Ammon's horn (tissue), 1 donor: ENCODE measurements at places on chromosomes 4 and X.

DNA sequence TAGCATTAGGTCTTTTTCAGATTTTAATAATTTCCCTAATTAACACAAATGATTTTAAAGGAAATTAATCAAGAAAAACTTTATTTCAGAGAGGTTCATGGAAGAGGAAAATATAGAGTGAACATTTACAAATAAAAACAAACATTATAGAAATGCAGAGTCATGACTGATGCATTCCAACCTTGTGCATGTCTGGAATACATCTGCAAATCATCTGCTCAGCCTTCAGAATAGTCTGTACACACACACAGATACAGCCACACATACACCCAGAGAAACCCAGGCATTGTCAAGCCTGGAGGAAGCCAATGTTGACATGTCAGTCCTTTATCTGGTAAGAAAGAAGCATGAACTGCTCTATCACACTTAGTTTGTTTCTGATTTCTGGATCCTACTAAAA is 61.3 kb upstream of the NFKB1 start:
- peak; percentile 19 for DNase-seq

- DNase-seq = peak; percentile 38
These were observed 495.2 kb downstream of the INPP4B start for GRCh38 chr4:142350871-142351270.

DNA sequence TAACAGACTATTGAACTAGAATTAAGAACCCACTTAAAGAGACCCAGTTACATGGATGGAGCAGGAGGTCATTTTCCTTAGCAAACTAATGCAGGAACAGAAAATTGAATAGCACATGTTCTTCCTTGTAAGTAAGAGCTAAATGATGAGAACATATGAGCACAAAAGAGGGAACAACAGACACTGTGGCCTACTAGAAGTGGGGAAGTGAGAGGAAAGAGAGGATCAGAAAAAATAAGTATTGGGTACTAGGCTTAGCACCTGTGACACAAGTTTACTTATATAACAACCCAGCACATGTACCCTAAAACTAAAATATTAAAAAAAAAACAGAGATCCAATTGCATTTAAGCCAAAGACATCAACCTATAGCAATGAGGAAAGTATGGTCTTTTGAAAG is 26.2 kb downstream of the ARAP2 start:
- peak; percentile 48 for DNase-seq

- DNase-seq = no peak
These were observed 12.7 kb downstream of the G3BP2 start for GRCh38 chr4:75660491-75660890.

DNA sequence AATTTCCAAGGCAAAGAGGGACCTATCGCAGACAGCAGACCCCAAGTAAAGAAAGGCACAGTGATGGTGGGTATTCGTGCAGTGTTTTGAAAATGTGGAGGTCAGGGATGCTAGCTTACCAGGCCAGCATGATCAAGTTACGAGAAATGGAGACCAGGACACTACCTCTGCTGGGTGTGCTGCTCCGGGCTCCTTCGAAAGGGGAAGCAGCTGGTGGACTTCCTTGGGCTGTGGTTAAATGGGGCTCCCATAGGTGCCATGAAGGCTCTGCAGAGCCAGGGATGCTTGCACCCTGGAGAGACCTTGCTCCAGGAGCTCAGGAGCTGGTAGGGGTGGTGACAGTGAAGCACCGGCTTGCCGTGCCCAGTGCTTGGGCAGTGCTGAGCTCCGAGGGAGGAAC is 68.8 kb downstream of the TBL1X start:
- no peak for DNase-seq

DNA sequence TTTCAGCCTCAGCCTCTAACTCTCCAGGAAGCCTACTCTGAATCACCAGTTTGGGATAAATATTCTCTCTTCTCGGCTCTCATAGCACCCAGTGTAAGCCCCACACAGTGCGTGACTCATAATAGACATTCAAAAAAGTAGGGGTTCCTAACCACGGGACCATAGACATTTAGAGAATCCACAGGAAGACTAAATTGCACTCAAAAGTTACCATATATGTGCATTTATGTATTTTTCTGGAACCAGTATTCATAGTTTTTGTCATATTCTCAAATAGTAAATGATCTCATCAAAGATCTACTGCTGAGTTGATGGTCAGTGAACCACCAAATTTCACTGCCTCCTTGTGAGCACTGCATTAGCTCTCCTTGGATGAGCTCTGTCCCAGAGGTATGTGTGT is 625.7 kb downstream of the SMARCA1 start:
- no peak for DNase-seq

GRCh38 chr4:189815404-189816192 is 125.1 kb upstream of the FRG1 start:
- DNase-seq = no peak

- no peak for DNase-seq
These were observed 57.2 kb downstream of the MFAP3L start for GRCh38 chr4:169968999-169969398.

DNA sequence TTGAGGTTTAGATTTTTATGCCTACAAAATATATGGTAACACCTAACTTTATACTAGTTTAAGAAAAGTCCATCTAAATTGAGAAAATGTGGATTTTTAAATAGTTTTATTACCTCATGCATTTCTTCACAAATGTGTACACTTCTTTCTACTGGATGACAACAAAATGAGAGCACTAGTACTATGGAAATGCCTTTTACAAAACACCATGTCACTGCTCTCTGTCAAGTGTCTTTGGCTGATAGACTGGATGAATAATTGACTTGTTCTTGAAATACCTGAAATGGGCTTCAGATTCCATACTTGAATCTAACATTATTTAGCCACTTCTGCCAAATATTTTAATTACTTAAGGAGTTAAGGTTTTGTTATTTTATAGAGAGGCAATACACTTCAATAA is 49.5 kb downstream of the AMELX start:
- DNase-seq = no peak

GRCh38 chr4:155383541-155383940 is 6.8 kb upstream of the MAP9 start:
- no peak for DNase-seq

DNA sequence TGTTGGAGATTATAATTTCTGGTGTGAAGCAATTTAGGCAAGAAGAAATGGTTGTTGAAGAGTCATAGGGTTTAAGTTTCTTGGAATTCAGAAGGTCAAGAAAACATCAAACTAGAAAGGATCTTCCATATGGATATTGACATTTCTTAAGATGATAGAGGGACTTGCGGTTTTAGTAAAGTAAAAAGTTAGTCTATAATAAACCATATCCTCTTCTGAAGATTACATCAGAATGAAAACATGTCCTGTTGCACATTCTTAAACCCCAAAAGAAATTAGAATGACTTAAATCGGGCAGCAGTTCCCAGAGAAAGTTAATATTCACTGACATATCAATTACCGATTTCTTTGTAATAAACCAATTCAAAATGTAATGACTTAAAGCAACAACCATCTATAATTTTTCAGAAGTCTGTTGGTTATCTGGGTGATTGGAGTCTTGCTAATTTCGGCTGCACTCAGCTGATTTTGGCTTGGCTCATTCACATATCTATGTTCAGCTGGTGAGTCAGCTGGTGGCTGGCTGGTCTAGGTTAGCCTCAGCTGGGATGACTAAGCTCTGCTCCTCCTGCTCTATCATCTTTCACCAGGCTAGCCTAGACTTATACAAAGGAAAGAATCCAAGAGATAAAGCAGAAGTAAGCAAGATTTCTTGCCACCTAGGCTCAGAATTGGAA is 24.4 kb upstream of the DYNLT3 start:
- DNase-seq = peak; percentile 29

- DNase-seq = no peak
These were observed 23.6 kb upstream of the HGFAC start for GRCh38 chr4:3418029-3418762.

- DNase-seq = no peak
These were observed 18.6 kb downstream of the ACSL4 start for GRCh38 chrX:109714340-109714958.

DNA sequence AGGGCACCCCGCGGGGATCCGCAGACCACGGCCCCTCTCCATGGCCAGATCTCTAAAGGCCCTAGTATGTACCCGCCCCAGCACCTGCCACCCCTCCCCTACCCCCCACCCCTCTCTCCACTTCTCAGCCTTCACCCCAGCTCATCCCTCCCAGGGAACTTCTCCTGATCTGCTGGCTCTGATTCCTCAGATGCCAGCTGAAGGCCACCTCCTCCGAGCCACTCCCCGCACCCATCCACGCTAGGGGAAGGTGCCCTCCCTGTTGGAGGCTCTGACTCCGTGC is 11.9 kb downstream of the PSAPL1 start:
- DNase-seq = no peak

DNA sequence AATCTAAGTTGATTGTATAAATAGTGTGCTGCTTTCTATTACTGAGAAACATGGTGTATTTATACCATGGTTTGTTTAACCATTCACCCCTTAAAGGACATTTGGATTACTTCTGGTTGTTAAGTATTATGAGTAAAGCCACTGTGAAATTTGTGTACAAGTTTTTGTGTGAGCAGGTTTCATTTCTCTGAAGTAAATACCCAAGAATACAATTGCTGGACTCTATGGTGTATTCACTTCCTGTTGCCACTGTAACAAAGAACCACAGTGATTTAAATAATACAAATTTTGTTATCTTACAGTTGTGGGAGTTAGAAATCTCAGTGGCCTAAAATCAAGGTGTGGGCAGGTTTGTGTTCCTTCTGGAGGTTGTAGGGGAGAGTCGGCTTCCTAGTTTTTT is 869.6 kb downstream of the CCSER1 start:
- DNase-seq = no peak

DNA sequence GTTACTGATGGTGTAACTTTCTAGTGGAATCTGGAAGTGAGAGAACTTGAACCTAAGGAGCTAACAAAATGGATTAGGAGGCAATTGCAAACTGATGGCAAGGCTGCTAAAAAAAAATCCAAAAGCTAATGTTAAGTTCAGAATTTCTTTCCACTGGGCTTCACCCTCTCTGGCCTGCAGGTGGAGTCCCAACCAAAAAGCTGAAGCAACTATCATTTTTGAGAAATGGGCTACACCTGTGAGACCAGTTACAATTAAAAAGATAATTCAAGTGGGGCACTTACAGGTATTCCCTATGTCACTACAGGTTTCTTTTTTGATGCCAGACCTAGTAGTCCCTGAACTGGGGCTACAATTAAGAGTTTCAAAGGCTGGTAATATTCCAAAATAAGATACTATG is 142.1 kb upstream of the FTHL17 start:
- DNase-seq = no peak

DNA sequence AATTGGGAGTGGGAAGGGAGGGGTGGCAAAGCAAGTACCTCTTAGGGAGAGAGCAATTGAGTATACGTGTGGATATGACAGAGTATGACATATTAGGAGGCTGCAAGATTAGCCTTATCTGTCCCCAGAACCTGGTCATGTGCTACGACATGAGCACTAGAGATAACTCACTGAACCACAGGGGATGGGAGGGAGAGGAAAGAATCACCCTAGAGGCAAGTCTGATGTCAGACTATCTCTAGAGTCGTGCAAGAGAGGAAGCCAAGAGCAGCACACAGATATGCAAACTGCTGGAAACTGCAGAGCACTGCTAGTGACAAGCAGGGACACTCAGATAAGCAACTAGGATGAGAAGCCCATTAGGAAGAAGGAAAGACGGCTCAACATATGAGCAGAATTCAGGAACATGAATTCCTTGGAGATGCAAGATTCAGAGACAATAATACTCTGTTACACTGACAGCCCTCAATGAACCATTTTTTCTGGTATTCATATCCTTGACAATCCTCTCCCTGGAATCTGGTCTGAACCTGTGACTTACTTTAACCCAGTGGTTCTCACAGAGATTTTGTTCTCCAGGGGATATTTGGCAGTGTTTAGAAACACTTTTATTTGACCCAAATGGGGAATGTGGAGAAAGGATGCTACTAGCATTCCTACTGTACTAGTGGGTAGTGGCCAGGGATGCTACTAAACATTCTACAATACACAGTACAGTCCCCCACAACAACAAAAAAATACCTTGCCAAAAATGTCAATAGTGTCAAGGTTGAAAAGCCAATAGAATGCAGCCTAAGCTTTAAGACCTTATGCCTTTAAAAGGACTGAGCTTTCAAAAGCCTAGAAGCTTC is 84.0 kb upstream of the BMP2K start:
- DNase-seq = peak; percentile 28

DNA sequence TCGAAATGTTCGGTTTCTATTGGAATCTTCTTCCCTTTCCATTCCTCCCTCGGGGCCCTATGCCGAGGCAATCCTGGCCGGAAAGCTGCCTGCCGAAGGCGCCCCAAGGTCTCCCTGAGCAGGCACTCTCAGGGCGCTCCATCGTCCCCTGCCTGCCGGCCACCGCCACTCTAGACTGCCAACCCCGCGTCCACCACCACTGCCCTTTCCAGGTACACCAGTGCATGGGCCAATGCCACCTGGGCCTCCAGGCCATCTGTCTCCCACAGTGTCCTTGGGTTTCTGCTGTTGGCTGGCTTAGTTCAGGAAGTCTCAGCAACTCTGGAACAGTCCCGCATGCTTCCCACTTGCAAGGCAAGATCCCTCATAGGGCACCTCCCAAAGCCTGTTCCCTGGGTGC is 14.6 kb downstream of the CTAG1A start:
- DNase-seq = no peak

- DNase-seq = no peak
These were observed 156.9 kb downstream of the APBB2 start for GRCh38 chr4:41057467-41057866.

DNA sequence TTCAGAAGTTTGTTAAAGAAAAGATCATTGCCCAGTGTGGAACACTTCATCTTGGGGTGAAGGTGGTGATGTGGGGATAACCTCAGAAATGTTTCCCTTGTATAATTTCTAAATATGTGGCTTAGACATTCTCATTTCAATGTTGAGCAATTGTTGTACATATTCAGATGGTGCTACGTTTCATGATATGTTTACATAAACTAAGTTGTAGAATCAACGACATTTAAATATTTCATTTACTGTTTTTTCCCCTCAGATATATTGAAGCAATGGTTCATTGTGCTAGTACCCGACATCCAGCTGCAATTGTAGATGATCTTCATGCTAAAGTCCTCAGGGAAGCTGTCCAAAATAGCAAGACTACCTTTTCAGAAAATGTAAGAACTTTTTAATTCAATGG is 92.6 kb downstream of the BLTP1 start:
- DNase-seq = no peak

DNA sequence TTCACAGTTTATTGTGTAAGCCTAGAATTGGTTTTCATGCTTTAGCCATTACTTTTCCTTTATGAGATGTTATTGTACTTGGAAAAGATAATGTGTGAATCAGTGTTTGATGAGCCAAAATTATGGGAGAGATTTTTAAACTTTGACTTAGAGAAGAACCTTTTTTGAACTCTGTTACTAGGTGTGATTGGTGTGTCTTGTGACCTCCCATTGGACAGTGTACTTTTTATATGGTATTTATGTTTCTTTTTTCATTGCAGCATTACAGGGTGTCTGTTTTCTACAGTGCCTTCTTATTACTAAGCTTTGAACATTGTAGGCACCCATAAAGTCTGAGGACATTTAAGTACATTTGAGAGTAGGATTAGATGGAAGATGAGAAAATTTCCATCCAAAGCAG is 91.1 kb downstream of the SLC4A4 start:
- DNase-seq = no peak

GRCh38 chr4:89898304-89898716 is 3.7 kb downstream of the MMRN1 start:
- DNase-seq = no peak
